ENCODE measurements at places on chromosomes 2 and 18.
A peak's percentile ranks its signal among the peaks of the same experiment; 100 is the strongest.

DNA sequence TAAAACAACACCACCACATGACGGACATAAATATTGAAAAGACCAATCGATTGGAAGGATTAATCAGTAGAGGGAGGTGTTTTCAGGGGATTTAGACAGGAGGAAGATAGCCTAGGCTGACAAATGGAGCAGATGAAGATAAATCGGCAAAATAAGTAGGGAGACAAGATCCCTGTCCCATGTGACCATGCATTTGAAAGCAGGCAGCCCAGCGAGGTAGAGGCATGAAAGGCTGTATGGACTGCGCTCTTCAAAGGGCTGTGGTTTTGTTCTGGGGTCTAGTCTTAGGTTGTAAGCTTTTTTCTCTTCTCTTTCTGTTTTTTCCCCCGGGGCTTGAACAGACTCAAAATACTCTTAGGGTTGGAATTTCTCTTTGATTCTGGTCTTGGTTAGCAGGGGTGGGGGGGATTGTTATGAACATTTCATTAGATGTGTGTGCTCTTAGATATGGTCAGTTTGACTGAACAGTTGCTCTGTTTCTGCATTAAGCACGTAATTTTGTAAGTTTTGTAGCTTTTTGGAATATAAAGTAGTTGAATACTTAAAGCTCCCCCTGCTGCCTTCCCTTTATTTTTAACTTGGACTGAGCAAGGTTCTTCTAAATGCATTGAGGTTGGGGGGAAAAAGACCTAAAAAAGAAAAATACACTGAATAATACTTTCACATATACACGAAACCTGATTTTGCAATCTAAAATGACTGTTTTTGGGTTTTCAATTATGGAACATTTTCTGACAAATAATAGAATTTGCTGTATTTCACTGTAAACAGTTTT, 32.2 kb downstream of the ZNF532 start:
- DNase-seq, result no peak

DNA sequence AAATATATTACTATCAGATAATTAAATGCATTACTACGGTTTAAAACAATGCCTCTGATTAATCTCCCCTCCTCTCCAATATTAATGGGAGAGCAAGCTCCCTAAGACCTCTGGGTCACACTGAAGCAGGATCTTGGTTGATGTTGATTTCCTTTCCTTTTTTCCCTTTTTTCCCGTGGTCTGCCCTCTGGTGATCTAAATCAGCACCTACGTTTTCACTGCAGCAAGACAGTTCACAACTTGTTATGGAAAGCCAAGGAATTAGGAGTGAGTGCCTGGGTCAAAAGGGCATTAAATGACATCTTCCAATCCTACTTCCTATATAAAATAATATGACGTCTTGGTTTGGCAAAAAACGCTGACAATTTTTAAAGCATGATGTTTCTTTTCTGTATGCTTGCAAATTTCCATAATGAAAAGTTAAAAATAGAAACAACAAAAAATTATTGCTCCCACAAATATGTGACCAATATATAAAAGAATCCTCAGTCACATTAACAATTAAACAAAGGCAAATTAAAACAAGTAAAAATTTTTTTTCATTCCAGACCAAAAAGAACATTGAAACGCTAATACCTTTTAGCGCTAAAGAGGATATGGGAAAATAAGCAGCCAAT, 7.9 kb upstream of the CFAP36 start:
- peak; percentile 55 for DNase-seq

GRCh38 chr2:234502285-234502918, 5.5 kb upstream of the ARL4C start:
- no peak for DNase-seq

DNA sequence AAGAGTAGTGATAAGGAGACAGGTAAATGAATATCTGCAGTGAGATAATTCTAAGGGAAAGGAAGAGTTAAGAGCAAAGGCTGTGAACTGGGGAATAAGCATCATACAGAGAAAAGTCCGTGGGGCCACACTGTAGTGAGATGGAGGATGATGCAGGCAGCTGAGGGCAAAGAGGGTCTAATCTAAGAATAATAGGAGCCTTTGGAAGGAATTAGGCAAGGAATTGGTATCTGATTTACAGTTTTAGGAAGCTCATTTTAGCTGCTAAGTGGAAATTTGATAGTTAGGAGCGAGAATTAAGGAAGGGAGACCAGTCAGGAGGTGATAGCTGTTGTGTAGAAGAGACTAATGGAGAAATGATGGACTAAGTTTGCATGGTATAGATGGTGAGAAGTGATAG, 43.5 kb downstream of the KIF5C start:
- no peak for DNase-seq

DNA sequence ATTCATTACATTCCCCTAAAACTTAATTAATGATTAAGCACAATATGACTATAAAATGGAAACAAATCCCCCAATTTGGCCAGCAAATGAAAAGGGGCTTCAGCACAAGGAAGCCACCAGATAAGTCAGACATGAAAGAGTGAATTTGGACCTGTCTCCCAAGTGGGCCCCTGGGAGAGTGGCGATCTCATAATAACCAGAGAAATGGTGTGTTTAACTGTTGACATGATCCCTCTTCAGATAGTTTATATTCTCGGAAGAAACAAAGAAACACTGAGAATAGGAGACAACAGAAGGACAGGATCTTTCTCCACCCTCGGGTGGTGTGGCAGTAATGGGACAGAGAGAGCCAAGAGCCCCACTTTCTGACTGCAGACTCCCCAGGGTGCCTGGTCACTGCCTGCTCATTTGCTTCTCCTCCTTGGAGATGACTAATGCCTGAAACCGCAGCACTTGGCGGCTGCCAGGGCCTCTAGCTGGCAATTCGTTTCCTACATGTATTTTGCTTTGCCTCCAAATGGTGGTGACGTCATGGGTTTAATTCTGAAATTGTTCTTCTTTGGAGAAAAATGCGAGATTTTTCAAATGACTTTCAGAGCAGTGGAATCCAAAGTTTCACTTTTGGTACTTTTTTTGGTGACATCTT, 46.4 kb upstream of the SPP2 start:
- peak; percentile 26 for DNase-seq
